ENCODE measurements at places on chromosomes 12 and 14.

- peak; percentile 50 for DNase-seq
These were observed 437 bp downstream of the ERO1A start for GRCh38 chr14:52694761-52695480.

DNA sequence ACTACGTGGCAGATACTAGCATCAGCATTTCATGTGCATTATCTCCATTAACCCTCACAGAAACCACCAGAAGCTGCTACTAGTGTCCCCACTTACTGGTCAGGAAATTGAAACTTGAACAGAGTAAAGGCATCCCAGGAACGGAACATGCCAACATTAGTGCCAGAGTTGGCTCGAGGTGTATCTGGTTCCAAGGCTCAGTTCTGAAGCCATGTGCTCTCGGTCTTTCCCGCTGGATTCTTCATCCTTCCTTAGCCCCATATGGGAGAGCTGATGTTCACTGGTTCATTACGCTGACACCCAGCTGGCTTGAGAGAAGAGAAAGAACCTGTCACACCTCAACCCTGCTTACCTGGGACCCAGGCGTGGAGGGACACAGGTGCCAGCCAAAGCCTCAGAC, 91.5 kb downstream of the TBX5 start:
- DNase-seq: no peak

DNA sequence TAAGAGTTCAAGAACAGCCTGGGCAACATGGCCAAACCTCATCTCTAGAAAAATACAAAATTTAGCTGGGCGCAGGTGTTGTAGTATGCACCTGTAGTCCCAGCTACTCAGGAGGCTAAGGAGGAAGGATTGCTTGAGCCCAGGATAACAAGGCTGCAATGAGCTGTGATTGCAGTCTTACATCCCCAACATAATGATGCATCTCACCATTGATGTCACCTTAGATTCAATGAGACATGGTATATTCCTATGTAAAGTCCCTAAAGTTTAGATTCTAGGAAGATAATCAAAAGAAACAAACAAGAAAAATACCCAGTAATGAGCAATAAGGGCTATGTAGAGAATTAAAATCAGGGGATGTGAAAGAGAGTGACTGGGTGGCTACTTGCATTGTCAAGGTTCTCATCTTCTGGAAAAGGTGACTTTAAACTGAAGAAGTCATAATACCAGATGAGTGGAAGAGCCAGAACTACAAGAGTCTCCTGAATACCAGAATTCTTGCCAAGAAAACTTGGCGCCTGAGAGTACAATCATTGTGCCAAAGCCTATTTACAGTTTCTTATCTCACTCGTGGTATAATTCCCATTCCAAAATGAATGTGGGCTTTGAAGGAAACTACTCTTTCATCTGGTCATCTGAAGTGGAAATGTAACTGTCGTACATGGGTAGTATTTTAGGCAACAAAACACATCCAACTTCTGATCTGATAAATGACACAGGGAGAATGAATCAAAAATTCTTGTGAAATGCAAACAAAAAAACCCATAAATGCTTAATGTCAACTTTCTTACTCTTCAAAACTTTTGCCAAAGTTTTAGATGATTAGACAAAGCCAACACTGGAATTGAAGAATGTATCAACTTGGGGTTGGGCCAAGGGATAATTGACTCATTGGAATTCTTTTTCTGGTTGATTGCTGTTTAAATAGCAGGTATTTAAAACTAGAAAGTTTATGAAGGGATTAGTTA, 81.1 kb upstream of the ST8SIA1 start:
- DNase-seq: no peak

- DNase-seq: no peak
These were observed 143.8 kb upstream of the RTL1 start for GRCh38 chr14:101047326-101047725.

- DNase-seq: peak; percentile 73
These were observed 9.6 kb upstream of the NEMF start for GRCh38 chr14:49862089-49862673.

DNA sequence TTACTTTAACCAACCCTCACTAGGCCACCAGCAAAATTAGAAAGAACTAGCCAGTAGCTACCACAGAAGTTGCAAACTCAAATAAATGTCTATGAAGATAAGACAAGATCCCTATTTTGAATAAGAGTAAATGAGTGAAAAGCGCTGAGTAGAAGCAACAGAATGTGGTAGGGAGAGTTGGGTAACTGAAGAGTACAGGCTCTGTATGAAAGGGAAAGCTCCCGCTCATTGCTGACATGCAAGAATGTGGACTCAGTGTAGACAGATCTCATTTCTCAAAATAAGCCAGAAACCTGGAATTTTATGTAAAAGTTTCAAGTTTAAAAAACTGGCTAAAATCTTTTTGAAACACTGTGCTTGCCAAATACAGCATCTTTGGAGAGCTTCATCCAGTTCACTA, 63.9 kb downstream of the NAV3 start:
- no peak for DNase-seq

DNA sequence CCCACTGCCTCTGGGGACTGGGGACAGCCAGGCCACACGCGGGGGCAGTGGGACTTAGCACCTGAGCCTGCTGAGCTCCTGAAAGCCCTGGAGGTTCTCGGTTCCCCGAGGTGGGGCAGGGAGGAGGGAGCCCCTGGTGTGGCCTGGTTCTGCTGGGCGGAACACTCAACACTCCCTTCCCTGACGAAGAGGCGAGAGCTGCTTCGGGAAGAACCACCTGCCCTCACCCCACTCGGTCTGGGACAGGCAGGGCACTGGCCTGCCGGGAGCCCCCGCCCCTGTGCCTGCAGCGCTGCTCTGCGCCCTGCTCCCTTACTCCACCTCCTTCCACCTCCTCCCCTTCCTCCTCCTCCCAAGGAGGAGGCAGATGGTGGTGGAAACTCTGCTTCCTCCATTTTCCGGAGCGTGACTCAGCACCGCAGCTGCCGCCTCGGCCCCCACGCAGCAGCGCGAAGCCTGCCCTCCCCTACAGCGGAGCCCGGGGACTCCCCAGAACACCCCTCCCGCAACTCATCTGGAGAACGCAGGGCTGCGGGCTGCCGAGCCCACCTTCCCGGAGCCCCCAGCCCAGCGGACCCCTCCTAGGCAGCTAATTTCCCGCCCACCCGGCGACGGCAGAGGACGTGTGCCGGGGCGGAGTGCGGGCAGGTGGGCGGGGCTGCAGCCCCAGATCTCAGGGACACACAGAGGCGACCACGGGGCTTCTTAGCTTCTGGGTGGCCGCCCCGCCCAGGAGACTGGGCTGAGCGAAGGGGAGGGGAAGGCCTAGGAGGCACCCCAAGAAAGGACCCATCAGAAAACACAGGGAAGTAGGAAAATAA, 11.7 kb upstream of the INF2 start:
- peak; percentile 78 for DNase-seq

GRCh38 chr12:100520048-100520769, 46.5 kb downstream of the NR1H4 start:
- no peak for DNase-seq

GRCh38 chr14:102817942-102818940, 41.0 kb downstream of the TRAF3 start:
- DNase-seq: no peak

- DNase-seq: no peak
These were observed 64.8 kb upstream of the E2F7 start for GRCh38 chr12:77130193-77130592.

GRCh38 chr12:8996682-8997405, 7.5 kb downstream of the KLRG1 start:
- DNase-seq: peak; percentile 35
